ENCODE measurements at places on chromosomes 5 and 9.
A peak's percentile ranks its signal among the peaks of the same experiment; 100 is the strongest.

- no peak for DNase-seq
These were observed 19.3 kb downstream of the GLIS3 start for GRCh38 chr9:4280605-4281004.

GRCh38 chr9:82532504-82533180, 530.3 kb downstream of the RASEF start:
- peak; percentile 11 for DNase-seq

DNA sequence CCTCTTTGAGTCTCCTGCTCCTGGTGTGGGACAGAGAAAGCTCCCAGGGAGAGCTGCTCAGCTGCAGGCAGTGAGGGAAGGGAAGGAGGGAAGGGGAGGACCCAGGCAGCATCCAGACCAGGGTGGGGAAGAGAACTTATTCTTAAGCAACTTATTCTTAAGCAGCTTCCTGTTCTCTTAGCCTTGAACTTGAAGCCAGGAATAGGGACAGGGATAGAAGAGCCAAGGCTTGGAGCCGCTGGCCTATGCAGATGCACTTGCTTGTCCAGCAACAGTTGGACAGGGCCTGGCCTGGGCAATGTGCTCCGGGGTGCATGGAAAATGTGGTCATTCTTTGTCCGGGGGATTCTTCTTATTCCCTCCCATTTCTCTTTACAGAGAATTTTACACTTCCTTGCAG, 31.4 kb upstream of the SPTLC1 start:
- no peak for DNase-seq

DNA sequence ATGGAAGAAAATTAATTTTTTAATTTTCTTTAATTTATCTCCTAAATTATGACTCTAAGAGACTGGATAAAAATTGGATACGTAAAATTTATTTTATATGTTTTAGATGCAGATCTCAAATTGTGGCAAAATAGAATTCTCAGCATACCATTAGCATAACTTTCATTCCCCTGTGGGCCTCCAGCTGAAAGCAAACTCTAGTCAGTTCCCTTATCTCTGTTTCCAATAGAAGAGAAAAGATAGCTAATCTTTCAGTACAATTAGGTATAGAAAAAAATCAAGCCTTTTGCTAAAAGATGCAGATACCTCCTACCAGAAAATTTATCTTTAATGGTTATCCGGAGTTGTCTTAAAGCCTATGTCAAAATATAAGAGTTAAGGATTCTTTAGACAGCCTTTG, 1530.6 kb downstream of the EFNA5 start:
- no peak for DNase-seq

DNA sequence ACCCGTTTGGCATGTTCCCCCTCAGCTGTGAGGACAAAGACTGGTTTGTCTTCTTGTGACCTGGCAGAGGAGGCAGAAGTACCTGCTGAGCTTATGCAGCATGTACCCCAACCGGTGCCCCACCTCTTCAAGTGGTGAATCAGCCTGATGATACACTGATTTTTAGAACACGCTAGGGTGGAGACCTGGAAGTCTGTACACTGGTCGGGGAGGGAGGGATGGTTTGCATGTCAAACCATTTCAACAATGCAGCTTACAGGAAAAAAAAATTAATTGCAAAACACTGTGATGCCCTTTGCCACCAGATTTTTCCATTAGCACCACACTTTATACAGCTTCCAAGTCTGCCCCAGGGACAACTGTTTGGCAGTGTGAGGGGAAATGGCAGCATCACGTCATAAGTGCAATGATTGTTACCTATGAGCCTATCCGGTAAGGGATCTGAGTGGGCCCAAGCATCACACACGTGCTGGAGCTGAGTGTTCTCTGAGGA, 155.1 kb upstream of the DMRT1 start:
- no peak for DNase-seq

DNA sequence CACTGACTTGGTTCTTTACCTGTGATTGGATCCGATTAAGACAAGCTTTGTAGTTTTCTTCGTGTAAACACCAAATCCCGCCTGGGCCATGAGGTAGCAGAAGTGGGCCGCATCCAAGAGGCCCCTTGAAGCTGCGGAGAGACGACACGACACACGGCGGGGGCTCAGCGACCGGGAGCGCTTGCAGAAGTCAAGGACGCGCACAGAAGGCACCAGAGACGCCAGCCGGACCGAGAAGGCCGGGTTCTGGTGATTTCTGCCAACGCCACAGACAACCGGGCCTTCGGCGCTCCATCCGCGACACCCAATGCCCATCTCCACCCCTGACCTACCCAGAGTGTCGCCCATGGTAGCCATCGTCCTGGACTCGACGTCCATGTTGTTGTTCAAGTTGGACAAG, 19.8 kb upstream of the INPP5E start:
- no peak for DNase-seq

- no peak for DNase-seq
These were observed 47.3 kb downstream of the SLC12A7 start for GRCh38 chr5:1064383-1065142.

GRCh38 chr5:145936401-145937131, at the start of gene SH3RF2:
Gene SH3RF2 (plus strand): TSS chr5:145936578. CDS start chr5:145937929, 1,351 bp downstream.
- DNase-seq: peak; percentile 58

GRCh38 chr5:89493414-89493813, 610.4 kb upstream of the MEF2C start:
- DNase-seq: no peak

All from hematopoietic multipotent progenitor cell treated with erythropoietin and hydrocortisone succinate and interleukin-3 and kit ligand, for 6 days (in vitro differentiated cells).